T-helper 2 cell treated with Interferon-gamma antibody and Interleukin-4, amounts not matched to agents 100 ng/mL and 5 ng/mL, for 36 hours (primary cell): ENCODE measurements at places on chromosomes 6 and 20. TPM values are rescaled to one million over a fixed set of nuclear protein-coding genes. Genes with fewer than 3 reads are reported as not detected.

Gene LHFPL5
- total RNA-seq = not detected in 2 replicates

Gene SLC12A5
- total RNA-seq = 0.70 TPM in 1 of 2 replicates, not detected in the other

Gene HLA-C
- total RNA-seq = 1,191 and 1,208 TPM in 2 replicates

Gene ZSCAN31
- 0.98 and 1.3 TPM in 2 replicates for total RNA-seq

Gene PREP
- total RNA-seq = 46.3 and 49.3 TPM in 2 replicates

Gene LPA
- total RNA-seq = not detected in 2 replicates

Gene ZKSCAN8
- 18.6 and 19.5 TPM in 2 replicates for total RNA-seq

Gene UBR2
- total RNA-seq = 29.7 and 30.0 TPM in 2 replicates

Gene LRRC73
- total RNA-seq = 0.16 and 0.32 TPM in 2 replicates

Gene FGD2
- total RNA-seq = 2.0 and 2.6 TPM in 2 replicates

Gene MEP1A
- not detected in 2 replicates for total RNA-seq

Gene KIAA1755
- not detected in 2 replicates for total RNA-seq

Gene TP53TG5
- total RNA-seq = 0.09 and 0.11 TPM in 2 replicates

Gene PHF1
- total RNA-seq = 27.3 and 34.1 TPM in 2 replicates

Gene OR12D3
- not detected in 2 replicates for total RNA-seq

Gene SLC9A8
- 19.7 and 22.3 TPM in 2 replicates for total RNA-seq

Gene OLIG3
- total RNA-seq = not detected in 2 replicates

Gene GSTA3
- total RNA-seq = not detected in 2 replicates

Gene SULF2
- 0.66 and 1.1 TPM in 2 replicates for total RNA-seq

Gene LPIN3
- 1.2 and 1.5 TPM in 2 replicates for total RNA-seq

Gene CD93
- total RNA-seq = 4.3 and 5.0 TPM in 2 replicates

Gene NKX2-2
- not detected in 2 replicates for total RNA-seq

Gene LIME1
- total RNA-seq = 185 and 193 TPM in 2 replicates
